Thoracic aorta (tissue), 2 donors: ENCODE measurements at places on chromosomes 5 and 9.

DNA sequence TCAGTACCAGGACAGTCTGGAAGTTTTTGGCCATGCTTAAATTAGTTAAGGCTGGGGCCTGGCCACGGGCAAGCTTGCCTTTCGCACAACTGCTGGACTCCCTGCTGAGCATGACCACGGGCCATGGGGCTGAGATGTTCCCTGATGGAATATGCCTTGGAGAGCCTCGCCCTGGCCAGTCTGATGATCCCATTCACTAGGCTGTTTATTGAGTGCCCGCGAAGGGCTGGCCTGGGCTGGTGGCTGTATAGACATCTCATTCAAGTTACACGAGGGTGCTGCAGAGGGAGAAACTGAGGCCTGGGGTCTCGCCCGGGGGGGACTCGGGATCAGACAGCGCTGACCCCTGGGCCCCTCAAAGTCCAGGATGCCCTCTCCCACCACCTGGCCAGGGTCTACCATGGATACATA is 7.8 kb upstream of the RXRA start:
- DNase-seq = no peak

- DNase-seq = no peak
Measured at GRCh38 chr9:22112870-22113821, 104.0 kb upstream of the CDKN2B start.

GRCh38 chr5:141359790-141360426 is at the start of gene PCDHGB2:
TSS of gene PCDHGB2 (plus strand) at chr5:141359994. CDS start at chr5:141360136, 142 bp downstream.
- DNase-seq = no peak

DNA sequence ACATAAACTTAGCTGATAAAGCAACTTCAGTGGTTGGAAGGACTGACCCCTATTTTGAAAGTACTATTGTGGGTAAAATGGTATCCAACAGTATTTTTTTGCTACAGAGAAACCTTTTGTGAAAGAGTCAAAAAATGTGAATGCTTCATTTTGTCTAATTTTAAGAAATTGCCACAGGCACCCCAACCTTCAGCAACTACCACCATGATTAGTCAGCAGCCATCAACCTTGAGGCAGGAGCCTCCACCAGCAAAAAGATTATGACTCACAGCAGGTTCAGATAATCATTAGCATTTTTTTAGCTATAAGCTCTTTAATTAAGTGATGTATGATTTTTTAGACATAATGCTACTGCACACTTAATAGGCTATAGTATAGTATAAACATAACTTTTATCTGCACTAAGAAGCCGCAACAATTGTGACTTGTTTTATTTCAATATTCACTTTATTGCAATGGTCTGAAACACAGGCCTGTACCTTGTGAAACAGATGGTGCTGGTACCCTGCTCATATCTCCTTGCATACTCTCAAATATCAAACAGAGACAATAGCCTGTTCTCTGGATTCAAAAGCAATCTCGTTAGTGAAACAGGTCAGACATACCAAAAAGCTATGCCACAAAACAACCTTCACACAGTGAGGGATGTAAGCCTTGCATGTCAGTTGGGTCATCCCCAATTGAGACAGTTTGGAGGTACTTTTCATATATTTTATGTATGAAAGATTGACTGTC is 261.2 kb upstream of the FAM174A start:
- DNase-seq = no peak

DNA sequence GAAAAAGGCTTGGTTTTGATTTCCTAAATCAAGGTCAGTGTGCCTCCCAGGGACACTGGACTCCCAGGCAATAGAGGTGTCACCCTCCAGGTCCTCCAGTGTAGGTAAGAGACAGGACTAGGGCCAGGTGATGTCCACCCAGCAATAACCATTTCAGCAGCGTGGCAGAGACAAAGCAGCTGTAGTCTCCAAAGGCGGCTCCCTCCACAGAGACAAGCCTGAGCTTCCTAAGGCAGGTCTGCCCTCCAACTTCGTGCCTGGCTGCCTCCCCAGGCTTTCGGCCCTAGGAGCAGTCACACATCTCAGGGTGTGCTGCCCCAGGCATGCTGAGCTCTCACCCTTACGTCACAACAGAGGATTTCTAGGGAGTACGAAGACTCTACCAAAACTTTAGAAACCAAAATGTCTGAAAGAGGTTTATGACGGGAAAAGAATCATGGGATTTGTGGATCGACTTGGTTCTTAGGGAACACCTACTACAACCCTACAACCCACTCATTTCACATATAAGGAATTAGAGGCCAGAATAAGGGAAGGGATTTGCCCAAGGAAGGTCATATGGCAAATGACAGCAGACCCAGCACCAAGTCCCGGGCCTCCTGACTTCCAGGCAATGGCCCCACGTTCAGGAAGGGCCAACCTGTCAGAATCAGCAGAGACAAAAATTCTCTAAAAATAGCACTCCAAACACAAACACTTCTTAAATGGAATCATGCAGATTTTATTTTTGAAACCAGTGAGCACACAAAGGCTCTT is 105.5 kb downstream of the KLHL3 start:
- DNase-seq = no peak

GRCh38 chr5:135834639-135835529 is at the start of gene SLC25A48:
TSS of gene SLC25A48 (plus strand) at chr5:135834663. CDS start at chr5:135834848, 185 bp downstream.
- no peak for DNase-seq

DNA sequence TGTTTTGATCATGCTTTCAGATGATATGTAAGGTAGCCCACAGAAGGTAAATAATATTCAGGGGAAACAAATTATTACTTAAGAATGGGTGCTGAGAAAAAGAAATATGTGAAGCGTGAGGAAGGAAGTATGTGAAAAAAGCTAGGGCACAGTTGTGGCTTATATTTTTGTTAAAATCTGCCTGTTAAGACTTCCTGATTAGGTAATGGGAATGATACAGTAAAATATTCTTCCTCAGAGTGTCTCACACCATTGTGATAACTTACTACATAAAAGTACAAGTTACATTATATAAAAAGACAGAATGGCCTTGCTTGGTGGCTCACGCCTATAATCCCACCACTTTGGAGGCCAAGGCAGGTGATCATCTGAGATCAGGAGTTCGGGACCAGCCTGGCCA is 18.7 kb upstream of the PARP8 start:
- no peak for DNase-seq
